Stimulated activated CD4-positive, alpha-beta T cell treated with anti-CD3 and anti-CD28 coated beads, TNF-alpha, amount 100 ng/mL, for 48 hours (primary cell): ENCODE measurements at places on chromosomes 13 and 19.

DNA sequence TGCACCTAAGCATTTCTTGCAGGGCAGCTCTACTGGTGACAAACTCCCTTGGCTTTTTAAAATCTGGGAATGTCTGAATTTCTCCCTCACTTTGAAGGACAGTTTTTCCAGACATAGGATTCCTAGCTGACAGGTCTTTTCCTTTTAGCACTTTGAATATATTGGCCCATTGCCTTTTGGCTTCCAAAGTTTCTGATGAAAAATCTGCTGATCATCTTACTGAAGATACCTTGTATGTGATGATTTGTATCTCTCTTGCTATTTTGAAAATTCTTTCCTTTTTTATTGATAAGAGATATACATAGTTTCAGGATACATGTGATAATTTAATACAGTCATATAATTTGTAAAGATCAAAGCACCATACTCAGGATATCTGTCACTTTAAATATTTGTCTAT is 211.1 kb downstream of the ZIC5 start:
- DNase-seq = no peak

GRCh38 chr19:45879055-45879454 is 6.9 kb downstream of the IRF2BP1 start:
- DNase-seq = no peak

DNA sequence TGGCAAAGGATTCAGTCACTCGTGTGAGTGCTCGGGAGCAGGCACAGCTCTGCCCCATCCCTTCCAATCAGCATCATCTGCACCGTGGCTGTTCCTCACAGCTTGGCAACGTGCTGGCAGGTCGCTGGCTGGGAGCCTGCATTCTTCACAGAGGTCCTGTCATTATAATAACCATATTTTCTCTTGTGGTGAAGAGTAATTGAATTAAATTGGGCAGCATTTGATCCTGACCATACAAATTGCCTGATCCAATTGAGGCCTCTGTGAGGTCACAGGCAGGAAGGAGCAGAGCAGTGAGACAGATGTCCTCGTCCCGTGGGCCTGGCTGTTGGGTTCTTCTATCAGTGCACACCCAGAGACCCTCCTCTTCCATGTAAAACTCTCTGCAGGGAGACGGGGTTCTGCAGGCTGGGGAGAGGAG is 407.8 kb downstream of the COG6 start:
- DNase-seq = no peak

- DNase-seq = no peak
These were observed 3.7 kb upstream of the DOCK9 start for GRCh38 chr13:98981369-98982080.

- no peak for DNase-seq
These were observed 11.5 kb upstream of the GAS6 start for GRCh38 chr13:113875429-113875815.
